ENCODE measurements at places on chromosomes 11 and 22. TPM values are rescaled to one million over a fixed set of nuclear protein-coding genes. Genes with fewer than 3 reads are reported as not detected.

GALNT18 gene
- total RNA-seq = 2.4 TPM

GRCh38 chr11:87036756-87037449, 831 bp upstream of the TMEM135 start:
- H3K4me3 ChIP-seq = peak overlapping the region; percentile 91
- peak overlapping the region; percentile 49 for H3K27ac ChIP-seq
- DNase-seq = no peak

HTR3A gene
- not detected for total RNA-seq

GRCh38 chr11:94673951-94674491, 94.1 kb upstream of the AMOTL1 start:
- H3K4me1 ChIP-seq = no peaks in the 10 kb centered on the region
- no peak overlapping the region for H3K4me3 ChIP-seq
- H3K36me3 ChIP-seq = no peaks in the 10 kb centered on the region
- H3K27ac ChIP-seq = no peak overlapping the region
- DNase-seq = no peak

PTGDR2 gene
- total RNA-seq = 0.36 TPM

ETS1 gene
- 436 TPM for total RNA-seq

DNA sequence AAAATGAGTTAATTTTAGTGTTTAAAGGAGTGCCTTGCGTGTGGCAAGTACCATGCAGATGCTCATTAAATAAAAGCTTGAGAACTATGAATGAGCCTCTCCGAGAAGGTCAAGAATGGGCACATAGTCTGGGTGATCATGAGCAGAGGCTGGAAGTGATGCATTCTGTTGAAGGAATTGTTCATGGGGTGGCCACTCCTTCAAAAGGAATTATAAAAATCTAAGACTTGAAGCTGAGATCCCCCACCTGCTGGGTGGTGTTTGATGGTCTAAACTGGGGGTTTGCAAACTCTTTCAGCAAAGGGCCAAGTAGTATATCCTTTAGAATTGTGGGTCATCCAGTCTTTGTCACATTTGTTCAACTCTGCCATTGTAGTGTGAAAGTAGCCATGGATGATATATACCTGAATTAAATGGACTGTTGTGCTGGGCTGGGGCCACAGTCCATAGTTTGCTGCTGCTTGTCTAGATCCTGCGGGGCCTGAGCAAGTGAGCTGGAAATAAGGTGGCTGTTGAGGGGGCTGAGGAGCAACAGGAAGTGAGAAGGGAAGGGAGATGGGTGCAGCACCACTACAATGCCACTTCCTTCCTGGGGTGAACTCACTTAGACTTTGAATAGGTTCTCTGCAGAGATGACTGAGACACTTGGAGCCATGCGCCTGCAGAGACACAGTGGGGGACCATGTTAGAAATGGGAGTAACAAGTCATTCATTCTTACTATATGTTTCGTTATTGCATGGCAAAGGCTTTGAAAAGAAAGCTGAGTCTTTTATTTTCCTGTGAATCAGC, 179.0 kb downstream of the SNX19 start:
- DNase-seq = no peak
- no peaks in the 10 kb centered on the region for H3K27me3 ChIP-seq
- no peaks in the 10 kb centered on the region for H3K36me3 ChIP-seq
- H3K4me1 ChIP-seq = no peaks in the 10 kb centered on the region
- no peak overlapping the region for H3K4me3 ChIP-seq

PARVB gene
- 77.8 TPM for total RNA-seq

DNA sequence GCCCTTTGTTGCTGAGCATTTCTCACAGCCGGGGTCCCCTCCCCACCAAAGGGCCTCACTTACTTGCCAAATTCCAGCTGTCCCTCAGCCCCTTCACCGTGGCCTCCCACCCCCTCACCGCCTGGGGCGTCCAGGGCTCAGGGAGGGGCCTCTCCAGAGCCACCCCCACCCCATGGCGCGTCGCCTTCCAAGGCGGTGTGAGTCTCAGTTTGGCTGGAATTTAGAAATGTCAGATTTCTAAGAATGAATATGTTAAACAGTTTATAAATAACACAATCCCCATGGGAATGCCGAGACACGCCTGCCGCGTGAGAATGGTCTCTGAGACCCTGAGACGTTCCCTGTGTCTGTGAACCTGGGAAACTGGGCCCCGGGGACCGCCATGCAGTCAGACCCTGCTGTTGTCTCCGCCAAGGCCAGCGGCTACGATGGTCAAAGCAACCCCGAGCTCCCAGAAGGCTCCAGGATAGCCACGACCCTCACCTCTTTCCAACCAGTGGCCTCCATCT, 28.9 kb downstream of the CELSR1 start:
- no peak for DNase-seq
- H3K27ac ChIP-seq = no peak overlapping the region
- no peaks in the 10 kb centered on the region for H3K36me3 ChIP-seq

PHF21A gene
- total RNA-seq = 40.0 TPM

- no peak overlapping the region for H3K4me3 ChIP-seq
- H3K4me1 ChIP-seq = no peaks in the 10 kb centered on the region
- no peaks in the 10 kb centered on the region for H3K36me3 ChIP-seq
- peaks cover 13% of the 10 kb centered on the region for H3K27me3 ChIP-seq
- H3K27ac ChIP-seq = no peak overlapping the region
- DNase-seq = no peak
Measured at GRCh38 chr11:33649944-33650343, 50.7 kb downstream of the C11orf91 start.

DNA sequence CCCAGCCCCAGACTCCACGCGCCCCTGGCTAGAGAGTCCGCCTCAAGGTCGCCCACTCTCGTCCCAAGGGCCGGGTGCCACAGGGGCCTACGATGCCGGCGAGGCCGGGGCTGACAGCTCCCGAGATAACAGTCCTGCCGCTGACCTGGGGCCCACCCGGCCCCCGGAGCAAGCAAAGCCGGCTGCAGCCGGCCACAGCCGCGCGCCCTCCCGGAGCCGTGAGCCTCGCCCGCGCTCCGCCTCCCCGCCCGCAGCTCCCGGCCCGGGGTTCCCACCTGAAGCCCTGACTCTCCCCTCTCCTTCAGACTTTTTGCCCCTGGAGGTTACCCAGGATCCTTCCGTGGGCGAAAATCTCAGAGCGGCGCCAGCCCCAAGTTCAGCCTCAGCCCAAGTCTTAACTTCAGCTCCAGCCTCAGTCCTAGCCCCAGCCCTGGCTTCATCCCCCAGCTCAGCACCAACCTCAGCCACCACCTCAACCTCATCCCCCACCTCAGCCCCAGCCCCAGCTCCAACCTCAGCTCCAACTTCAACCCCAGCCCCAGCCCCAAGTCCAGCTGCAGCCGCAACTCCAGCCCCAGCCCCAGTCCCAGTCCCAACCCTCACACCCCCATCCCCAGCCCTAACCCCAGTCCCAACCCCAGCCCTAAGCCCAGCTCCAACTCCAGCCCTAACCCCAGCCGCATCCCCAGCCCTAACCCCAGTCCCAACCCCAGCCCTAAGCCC, 1.7 kb downstream of the KLHDC7B start:
- H3K4me3 ChIP-seq = no peak overlapping the region
- no peak overlapping the region for H3K27ac ChIP-seq
- DNase-seq = no peak
- H3K4me1 ChIP-seq = peaks cover 42% of the 10 kb centered on the region

DNA sequence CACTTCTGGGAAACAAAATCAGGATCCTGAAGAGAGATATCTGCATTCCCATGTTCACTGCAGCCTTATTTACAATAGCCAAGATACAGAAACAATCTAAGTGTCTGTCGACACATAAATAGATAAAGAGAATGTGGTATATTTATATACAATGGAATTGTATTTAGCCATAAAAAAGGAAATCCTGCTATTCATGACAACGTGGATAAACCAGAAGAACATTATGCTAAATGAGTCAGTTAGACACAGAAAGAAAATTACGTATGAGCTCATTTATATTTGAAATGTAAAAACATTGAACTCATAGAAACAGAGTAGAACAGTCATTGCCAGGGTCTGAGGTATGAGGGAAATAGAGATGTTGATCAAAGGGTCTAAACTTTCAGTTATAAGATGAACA, 6.1 kb downstream of the MRPL17 start:
- no peak overlapping the region for H3K4me3 ChIP-seq
- DNase-seq = no peak
- peaks cover 29% of the 10 kb centered on the region for H3K36me3 ChIP-seq
- peaks cover 48% of the 10 kb centered on the region for H3K4me1 ChIP-seq
- no peaks in the 10 kb centered on the region for H3K27me3 ChIP-seq

SMIM35 gene
- 0.40 TPM for total RNA-seq

TRPM5 gene
- total RNA-seq = not detected

DNA sequence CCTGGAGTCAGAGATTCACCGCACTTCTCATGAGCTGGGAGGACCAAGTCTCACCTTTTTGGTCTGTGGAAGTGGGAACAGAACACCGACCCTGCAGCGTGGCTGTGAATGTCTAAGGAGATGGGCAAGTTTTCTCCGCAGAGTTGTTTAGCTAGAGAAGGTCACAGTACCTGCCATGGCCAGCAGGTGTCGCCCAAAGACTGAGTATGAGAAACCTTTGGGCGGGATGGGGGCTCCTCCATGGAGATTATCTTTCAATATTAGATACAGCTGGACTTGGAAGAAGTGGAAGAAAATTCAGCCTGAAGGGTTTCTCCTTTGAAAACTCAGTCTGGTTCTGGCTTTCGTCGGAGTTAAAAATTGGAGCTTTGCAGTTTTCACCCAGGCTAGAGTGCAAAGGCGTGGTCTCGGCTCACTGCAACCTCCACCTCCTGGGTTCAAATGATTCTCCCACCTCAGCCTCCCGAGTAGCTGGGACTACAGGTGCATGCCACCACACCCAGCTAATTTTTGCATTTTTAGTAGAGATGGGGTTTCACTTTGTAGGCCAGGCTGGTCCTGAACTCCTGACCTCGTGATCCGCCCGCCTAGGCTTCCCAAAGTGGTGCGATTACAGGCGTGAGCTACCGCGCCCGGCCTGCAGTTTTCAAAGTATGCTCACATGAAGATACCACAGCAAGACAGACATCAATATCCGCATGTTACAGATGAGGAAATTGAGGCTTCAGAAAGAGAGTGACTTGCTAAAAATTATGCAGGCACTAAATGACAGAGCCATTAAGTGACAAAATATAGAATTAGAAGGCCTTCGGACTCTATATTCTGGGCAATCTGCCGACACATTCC, 10.7 kb upstream of the DSCAML1 start:
- no peaks in the 10 kb centered on the region for H3K36me3 ChIP-seq
- peaks cover 2% of the 10 kb centered on the region for H3K27me3 ChIP-seq
- peaks cover 17% of the 10 kb centered on the region for H3K4me1 ChIP-seq

OAF gene
- 0.90 TPM for total RNA-seq

- peak overlapping the region; percentile 87 for H3K27ac ChIP-seq
- H3K27me3 ChIP-seq = no peaks in the 10 kb centered on the region
- peak; percentile 84 for DNase-seq
Measured at GRCh38 chr11:12207384-12208150, 97.2 kb downstream of the MICAL2 start.

UPK3A gene
- total RNA-seq = not detected

DNA sequence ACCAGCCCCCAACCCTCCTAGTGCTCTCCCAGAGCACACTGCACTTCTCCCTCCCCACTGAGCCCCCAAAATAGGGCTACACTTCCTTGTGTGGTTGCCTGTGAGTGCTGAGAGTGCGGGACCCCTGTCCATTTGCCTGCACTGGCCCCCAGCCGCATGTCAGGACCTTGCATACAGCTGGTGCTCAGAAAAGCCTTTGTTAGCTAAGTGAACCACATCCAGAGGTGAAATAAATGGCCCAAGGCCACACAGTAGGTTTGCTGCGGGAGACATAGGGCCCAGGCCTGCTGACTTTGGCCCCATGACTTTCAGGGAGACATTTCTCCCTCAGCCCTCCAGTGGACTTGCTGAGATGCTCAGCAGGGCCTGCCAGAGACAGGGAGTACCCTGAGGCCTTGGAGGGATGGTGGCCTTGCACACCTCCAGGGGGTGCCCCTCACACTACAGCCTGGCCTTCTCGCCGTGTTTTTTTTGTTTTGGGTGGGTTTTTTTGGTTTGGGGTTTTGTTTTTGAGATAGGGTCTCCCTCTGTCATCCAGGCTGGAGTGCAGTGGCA, 10.2 kb downstream of the SSTR3 start:
- H3K27me3 ChIP-seq = no peaks in the 10 kb centered on the region
- H3K27ac ChIP-seq = no peak overlapping the region
- H3K4me1 ChIP-seq = peaks cover 27% of the 10 kb centered on the region
- no peaks in the 10 kb centered on the region for H3K36me3 ChIP-seq
- no peak for DNase-seq

CSF2RB gene
- total RNA-seq = 0.48 TPM

OR5J2 gene
- total RNA-seq = not detected

RPL27A gene
- 1,094 TPM for total RNA-seq

- peak overlapping the region; percentile 91 for H3K4me3 ChIP-seq
- no peaks in the 10 kb centered on the region for H3K27me3 ChIP-seq
- H3K4me1 ChIP-seq = peaks cover 38% of the 10 kb centered on the region
- peak overlapping the region; percentile 95 for H3K27ac ChIP-seq
Measured at GRCh38 chr22:29838599-29838956, 504 bp upstream of the ASCC2 start.

- H3K27me3 ChIP-seq = no peaks in the 10 kb centered on the region
- peaks cover 10% of the 10 kb centered on the region for H3K4me1 ChIP-seq
- no peak overlapping the region for H3K4me3 ChIP-seq
- DNase-seq = no peak
- H3K36me3 ChIP-seq = no peaks in the 10 kb centered on the region
Measured at GRCh38 chr11:15805726-15806125, 550.6 kb downstream of the SOX6 start.

DNA sequence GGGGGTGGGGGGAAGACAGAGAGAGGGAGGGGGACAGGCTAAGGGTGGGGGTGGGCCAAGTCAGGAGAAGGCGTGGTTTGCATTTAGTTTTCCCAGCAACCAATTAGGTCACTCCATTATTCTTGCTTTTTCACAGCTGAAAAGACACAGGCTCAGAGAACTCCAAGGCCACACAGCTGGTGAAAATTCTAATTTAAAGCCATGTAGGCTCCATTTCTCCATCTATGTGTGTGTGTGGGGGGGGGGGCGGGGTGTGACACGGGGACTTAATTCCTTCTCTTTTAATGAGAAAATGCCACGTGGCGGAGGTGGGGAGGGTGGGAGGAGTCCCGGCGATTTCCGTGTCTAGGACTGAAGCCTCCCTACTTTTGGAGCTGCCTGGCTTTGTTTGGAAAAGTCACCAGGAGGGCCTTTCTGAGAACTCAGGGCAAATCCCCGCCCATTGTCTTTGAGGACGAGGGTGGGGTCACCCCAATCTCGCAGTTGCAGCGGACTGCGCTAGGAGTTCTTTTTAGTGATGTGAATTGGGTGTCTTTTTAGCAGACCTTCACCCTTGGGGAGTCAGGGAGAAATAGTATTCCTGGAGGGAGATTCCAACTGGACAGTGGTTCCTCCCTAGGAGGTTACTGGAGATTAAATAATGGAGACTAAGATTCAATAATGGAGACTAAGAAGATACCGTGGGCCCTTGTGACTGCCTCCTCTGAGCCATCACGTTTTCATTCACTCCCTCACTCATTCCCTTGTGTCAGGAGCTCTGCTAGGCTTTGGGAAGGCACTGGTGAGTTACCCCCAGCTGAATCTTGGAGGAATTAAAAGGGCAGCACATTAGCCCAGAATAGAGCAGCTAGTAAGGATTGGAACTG, 36.4 kb upstream of the PTPRJ start:
- H3K36me3 ChIP-seq = no peaks in the 10 kb centered on the region
- H3K27ac ChIP-seq = no peak overlapping the region
- no peak overlapping the region for H3K4me3 ChIP-seq
- H3K27me3 ChIP-seq = no peaks in the 10 kb centered on the region
- peaks cover 23% of the 10 kb centered on the region for H3K4me1 ChIP-seq
